ENCODE measurements at places on chromosomes 1 and 21.

DNA sequence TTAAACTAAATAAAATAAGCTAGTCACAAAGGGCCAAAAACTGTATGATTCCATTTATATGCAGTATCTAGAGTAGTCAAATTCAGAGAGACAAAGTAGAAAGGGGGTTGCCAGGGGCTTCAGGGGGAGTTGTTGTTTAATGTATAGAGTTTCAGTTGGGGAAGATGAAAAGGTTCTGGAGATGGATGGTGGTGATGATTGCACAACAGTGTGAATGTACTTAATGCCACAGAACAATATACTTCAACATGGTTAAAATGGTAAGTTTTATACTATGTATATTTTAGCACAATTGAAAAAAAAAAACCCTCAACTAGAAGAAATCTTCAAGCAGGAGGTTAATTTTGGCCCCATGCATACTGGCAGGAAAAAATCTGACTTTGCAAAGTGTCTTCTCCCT is 24.3 kb downstream of the VAV3 start:
- no peak for DNase-seq

DNA sequence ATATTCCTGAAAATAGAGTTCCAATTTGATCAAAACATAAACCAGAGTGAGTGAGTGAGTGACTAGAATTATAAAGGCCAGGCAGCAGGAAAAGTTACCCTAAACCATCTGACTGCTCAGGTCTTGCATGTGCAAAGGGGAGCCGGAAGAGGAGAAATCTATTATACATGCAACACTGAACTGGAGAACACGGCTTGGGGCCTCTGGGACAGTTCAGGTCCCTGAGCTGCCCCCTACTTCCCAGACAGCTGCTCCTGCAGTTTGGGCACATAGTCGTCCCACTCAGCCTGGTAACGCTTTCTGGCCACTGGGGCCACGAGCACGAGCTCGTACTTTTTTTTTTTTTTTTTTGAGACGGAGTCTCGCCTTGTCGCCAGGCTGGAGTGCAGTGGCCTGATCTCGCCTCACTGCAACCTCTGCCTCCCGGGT is 40.1 kb downstream of the PTPRC start:
- no peak for DNase-seq

DNA sequence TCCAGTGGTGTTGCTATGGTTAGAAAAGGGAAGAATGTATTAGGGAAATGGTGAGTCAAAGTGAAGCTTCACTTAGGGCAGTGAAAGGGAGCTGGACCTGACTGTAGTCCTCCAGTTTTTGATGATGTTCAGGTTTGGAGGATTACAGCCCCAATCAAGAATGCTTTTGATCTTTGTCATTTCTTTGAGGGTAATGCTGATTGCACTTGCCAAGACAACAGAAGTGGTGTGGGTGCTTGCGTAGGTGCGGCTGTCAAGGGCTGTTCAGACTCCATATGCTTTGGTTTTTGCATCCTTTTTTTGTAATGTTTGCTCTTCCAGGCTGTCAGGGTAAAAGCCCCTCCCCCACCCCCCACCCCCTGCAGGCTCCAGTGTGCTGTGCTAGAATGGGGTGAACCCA is 38.9 kb downstream of the HHAT start:
- DNase-seq: no peak

DNA sequence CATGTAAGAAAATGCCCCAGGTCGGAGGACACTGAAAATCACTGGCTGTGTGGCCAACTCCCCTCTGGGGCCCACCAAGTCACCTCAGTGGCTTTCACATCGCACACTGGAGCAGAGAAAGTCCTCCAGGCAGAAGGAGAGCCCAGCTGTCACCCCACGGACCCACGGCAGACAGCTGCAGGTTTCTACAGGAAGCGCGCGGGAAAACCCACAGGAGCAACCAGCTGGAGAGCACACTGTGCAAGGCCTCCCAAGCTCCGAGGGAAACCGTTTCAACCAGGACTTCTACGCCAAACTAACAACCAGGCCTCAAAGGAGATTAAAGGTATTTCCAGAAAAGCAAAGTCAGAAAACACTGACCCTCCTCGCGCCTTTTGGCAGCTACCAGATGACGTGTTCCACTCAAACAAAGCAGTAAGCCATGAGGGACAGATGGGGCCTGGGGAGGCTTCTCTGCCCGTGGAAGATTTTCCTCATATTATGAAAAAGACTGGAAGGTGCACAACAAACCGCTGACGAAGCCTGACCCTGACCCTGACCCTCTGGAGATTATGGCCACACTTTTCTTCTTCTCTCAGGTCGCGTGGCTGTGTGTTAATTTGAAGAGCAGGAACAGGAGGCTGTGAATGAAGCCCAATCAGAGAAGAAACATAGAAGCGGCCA is 21.0 kb downstream of the WDR4 start:
- DNase-seq: no peak

GRCh38 chr1:81006502-81006901 is 794.2 kb upstream of the ADGRL2 start:
- DNase-seq: no peak

DNA sequence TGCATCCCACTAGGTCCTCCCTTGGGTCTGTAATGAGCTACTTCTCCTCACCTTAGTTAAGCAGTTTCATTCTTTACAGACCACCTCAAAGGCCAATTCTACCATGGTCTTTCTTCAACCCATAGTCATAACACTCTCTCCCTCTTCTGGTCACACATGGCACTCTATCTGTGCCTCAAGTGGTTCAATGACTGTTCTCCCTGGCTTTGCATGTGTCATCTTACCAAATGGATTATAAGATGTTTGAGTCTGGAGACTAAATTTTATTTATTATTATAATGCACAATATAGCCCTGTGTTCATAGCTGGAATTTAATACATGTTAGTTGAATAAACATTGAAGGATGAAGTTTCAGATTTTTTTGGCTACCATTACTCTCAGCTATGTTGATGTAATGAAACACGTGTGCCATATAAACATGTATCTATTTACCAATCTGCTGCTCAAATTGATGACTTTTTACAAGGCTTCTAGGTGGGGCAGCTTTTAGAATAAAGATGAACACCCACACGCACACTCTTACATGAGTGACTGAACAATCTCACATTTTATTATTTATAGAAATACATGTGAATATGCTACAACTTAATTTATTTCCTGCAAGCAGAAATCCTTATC is 102.1 kb downstream of the RUNX1 start:
- DNase-seq: no peak

- peak; percentile 90 for DNase-seq
These were observed 39.9 kb upstream of the BACH1 start for GRCh38 chr21:29258626-29259338.

DNA sequence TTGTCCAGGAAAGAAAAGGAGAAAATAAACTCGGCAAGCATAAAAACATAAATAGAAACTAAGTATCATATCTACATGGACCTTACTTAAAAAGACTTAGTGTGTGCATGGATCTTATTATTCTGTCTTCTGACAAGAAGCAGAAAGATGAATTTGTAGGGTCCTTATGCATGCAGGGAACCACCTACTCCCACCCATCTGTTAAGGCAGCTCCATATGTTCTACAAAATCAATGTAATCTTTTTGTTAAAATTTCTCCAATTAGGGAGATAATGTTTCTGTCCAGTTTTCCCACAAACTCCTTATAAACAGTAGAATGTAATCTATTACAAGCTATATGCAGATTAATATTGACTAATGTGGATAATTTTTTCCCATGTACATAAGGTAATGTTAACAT is 13.9 kb upstream of the PTPN14 start:
- no peak for DNase-seq

- peak; percentile 39 for DNase-seq
These were observed 12.7 kb downstream of the PRRX1 start for GRCh38 chr1:170676628-170677027.

DNA sequence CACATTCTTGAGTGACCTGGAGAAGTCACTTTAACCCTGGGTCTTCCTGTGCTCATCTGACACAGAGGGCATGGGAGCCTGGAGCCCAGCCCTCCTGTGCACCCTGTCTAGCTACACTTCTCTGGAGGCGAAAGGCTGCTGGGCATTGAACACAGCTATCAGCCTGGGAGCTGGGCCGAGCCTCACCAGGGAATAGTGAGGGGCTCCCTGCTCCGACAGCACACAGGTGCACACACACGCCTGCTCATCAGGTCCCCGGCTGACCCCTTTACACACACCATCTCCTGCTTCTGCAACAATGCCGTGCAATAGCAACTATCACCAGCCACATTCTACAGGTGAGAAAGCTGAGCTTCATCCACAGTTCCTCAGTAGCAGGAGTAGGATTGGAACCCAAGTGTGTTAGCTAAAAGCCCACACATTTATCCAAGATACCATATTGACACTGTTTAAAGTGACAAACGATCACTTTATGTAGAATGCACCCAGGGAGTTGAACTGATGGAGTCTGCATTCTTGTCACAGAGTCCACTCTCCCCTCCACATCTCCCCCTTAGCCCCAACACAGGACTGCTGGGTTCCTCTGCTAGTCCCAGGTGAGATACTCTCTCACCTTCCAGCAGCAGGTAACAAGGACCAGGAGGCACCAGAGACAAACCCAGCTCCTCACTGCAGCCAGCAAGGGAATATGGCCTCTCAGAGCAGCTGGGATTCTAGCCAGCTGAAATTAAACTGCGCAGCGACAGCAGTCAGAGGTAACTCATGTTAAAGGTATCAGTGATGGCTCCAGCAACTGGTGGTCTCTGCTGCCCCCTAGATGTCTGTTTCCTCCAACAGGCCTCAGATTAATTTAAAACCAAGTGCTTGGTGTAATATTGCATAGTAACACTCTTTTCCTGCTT is 18.3 kb upstream of the CAPN8 start:
- DNase-seq: peak; percentile 59

DNA sequence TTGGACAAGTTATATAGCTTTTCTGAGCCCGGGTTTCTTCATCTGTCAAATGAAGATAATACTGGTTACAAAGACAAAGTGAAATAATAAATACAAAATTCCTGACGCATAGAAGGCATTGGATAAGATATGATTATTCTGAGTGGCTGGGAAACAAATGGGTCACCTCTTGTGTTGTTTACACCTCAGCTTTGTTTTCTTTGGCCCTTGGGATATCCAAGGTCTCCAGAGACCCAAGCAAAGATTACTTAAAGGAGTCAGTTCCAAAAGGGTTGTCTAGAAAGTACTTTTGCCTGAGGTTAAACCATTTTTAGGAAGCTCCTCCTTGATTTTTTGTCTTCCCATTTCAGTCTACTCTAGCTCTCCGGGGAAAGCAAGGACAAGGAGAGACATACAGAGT is 9.7 kb downstream of the KHDRBS1 start:
- no peak for DNase-seq

DNA sequence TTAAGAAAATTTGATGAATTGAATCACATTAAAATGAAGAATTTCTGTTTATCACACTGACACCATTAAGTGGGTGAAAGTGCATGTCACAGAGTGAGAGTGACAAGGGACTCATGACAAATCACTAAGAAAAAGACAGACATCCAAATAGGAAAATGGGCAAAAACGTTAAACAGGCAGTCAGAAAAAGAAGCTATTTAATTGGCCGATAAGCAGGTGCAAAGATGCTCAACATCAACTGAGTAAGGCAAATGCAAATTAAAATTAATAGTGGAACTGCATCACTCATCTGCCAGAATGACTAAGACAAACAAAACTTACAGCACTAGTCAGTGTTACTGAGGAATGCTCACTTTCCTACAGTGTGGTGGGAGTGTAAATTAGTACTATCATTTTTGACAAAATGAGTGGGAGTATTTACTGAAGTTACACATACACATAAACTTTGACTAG is 39.2 kb upstream of the RUNX1 start:
- DNase-seq: peak; percentile 48

DNA sequence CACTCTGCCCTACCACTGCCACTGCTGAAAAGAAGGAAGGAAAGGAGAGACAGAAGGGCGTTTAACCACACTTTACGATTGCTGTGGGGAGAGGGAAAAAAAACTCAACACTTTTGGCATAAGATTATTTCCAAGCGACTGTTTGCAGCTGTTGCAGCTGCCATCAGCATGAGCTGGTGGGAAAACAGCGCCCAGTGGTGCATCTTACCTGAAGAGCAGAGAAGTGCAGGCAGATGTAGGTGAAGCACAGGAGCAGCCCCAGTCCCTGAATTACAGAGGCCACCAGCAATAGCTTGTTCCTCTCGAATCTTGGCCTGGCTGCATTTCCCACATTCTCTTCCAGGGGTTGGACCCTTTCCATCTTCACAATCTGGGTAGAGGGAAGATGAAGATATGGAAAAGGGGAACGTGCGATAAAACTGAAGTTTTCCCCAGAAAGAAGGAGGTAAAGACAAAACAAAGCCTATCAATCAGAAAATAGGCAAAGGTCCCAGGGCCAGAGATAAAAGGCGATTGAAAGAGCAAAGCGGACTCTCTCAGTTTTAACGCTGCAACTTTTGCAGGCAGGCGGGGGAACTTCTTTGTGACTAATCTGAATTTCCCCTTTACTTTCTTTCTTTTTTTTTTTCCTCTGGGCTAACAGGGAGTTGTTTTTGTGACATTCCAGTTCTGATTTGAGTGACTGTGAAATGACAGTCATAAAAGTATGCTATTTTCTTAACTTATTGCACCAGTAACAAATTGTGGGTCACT is at the start of gene TNFSF4:
Gene TNFSF4 (minus strand): TSS at position 516 of the 753 bp plus-strand sequence. CDS start 155 bp downstream, at position 361.
- DNase-seq: no peak

GRCh38 chr1:7581754-7582459 is 189.2 kb upstream of the VAMP3 start:
- DNase-seq: no peak

- DNase-seq: no peak
These were observed 69.4 kb downstream of the NID1 start for GRCh38 chr1:235995511-235995910.

- no peak for DNase-seq
These were observed 256.2 kb downstream of the DISC1 start for GRCh38 chr1:231882790-231883189.

- no peak for DNase-seq
These were observed 358.9 kb downstream of the DISC1 start for GRCh38 chr1:231985296-231986023.

- no peak for DNase-seq
These were observed 134.4 kb upstream of the PRDX6 start for GRCh38 chr1:173342736-173343135.

DNA sequence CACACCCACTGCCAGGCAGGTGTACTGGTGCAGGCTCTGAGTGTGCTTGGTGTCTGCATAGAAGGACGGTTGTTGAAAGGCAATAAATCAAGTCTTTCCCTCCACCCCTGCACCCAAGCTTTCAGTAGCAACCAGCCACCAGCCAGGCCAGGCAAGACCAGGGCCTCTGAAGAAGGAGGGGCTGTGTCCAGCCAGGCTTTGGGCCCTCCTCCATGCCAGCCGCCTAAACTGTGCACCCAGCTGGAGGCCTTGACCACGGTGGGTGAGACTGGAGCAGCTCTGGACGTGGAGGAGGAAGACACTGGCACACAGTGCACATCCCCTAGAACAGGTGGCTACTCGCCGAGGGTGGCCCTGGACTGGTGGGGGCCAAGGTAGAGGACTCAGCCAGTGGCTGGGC is 4.9 kb downstream of the OLIG2 start:
- no peak for DNase-seq

GRCh38 chr1:225780134-225780533 is 2.5 kb downstream of the SRP9 start:
- no peak for DNase-seq

- no peak for DNase-seq
These were observed 275.4 kb upstream of the BEND5 start for GRCh38 chr1:49052102-49052501.
